ENCODE measurements at places on chromosomes 7 and 10.

- no peak for DNase-seq
Measured at GRCh38 chr7:151809864-151810170, 67.1 kb downstream of the PRKAG2 start.

GRCh38 chr10:100866575-100867098, 46.1 kb upstream of the SLF2 start:
- no peak for DNase-seq

- DNase-seq, result no peak
Measured at GRCh38 chr10:10366836-10367235, 650.8 kb upstream of the CELF2 start.

DNA sequence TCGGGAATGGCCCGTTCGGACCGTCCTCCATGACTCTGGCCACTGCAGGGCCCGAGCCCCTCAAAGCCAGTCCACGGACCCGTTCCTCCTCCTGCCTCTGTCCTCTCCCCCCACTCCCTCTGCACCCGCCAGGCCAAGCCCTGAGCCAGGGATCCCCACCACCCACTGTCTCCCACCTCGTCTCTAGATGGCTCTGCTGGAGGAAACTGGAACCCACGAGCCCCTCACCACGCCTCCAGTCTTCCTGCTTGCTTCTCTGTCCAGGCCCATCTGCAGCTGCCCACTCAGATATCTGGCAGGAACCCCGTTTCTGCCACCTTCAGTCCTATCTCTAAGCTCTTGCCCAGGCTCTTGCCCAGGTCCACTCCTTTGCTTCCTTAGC, 24.3 kb downstream of the GRID2IP start:
- no peak for DNase-seq

GRCh38 chr7:150814328-150815001, 13.9 kb downstream of the TMEM176A start:
- DNase-seq, result no peak

DNA sequence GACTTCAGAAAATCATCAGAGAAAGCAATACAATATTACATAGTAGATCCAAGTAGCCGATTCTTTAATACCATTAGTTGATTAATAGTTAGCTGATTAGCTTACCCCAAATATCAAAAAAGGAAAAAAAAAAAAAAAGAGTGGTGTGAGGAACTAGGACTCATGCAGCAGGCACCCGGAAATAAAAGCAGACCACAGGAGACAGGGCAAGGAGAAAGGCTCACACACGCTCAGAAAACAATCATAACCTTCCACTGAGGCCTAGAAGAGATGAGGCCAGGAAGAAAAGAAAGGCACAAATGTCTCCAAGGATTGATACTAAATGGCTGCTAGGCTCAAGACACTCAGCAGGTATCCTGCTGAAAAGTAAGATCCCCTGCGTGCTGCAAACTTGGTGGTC, 25.9 kb downstream of the TRDMT1 start:
- no peak for DNase-seq

- peak; percentile 57 for DNase-seq
Measured at GRCh38 chr7:44797329-44798258, 1.1 kb downstream of the PPIA start.

GRCh38 chr7:124618871-124619270, 146.7 kb downstream of the GPR37 start:
- no peak for DNase-seq

GRCh38 chr10:29776246-29776645, 141.5 kb upstream of the SVIL start:
- no peak for DNase-seq

- peak; percentile 61 for DNase-seq
Measured at GRCh38 chr7:30134611-30135300, at the start of gene MTURN. Gene MTURN, plus strand, starts transcription at chr7:30134986. Its CDS starts 151 bp downstream, at chr7:30135137.

DNA sequence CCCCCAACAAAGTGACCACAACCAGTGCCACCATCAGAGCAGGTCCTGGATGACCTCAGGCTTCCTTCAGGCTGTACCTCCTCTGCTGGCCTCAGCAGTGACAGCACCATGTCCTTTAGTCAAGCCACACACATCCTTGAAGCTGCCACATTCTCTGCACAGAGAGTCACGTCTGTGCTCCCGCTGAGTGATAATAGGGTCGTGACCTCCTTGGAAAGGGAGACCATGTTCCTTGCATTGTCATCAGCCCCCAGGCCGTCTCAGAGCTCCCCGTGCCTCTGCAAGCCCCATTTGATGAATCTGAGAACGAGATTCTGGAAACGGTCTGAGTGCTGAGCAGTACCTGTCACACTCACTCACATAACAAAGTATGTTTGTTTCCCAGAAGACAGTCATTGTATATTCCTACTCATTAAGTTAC, 106.5 kb upstream of the PRR15 start:
- no peak for DNase-seq

- DNase-seq, result no peak
Measured at GRCh38 chr10:124273141-124273540, 145.6 kb downstream of the OAT start.

DNA sequence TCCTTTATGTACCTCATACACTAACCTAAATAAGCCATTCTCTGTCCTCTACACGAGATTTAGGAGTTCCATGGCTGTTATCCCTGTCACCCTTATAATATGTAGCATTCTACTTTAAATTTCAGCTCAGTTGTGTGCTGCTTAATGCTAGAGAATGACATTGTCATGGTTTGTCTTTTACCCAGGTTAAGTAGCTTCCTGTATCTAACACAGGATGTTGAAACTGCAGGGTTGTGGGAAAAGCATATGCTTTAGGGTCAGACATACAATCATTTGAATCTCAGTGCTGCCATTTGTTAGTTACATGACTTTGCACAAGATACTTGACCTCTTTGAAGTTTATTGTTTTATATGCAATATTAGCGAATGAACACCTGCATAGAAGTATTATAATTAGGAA, 235.1 kb upstream of the CACNA2D1 start:
- no peak for DNase-seq

DNA sequence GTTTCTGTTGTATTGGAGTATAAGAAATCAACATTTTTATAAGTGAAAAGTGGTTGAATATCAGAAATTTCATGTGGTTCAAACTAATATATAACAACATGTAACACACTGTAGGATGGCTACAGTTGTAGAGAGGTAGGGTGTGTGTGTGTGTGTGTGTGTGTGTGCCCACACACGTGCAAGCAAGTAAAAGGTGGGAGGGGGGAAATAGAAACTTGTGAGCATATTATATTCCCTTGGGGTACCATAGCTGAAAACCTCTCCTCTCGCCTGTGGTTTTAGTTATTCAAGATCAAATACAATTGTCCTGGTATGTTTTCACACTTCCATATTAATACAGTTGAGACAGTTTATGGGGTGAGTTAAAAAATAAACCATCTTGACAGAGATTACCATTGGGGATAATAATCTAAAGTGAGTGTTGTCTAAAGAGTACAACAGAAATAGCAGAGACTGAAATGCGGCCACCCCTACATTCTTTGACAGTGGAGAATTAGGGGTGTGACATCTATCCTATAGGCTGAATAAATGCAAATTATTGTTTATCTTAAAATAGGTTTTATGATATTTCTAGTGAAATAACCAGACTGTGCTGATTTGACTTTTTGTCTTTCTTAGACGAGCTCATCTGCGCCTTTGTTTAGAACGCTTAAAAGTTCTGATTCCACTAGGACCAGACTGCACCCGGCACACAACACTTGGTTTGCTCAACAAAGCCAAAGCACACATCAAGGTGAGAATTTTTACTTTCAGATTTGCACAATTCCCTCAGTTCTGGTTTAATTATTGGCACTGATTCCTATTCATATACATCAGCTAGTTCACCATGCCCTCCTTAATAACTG, 25.9 kb downstream of the SMNDC1 start:
- no peak for DNase-seq

GRCh38 chr7:28425496-28425895, 13.2 kb downstream of the CREB5 start:
- no peak for DNase-seq

- DNase-seq, result no peak
Measured at GRCh38 chr7:84820481-84820880, 366.4 kb downstream of the SEMA3D start.

- no peak for DNase-seq
Measured at GRCh38 chr7:78172933-78173591, 374.5 kb downstream of the PHTF2 start.

DNA sequence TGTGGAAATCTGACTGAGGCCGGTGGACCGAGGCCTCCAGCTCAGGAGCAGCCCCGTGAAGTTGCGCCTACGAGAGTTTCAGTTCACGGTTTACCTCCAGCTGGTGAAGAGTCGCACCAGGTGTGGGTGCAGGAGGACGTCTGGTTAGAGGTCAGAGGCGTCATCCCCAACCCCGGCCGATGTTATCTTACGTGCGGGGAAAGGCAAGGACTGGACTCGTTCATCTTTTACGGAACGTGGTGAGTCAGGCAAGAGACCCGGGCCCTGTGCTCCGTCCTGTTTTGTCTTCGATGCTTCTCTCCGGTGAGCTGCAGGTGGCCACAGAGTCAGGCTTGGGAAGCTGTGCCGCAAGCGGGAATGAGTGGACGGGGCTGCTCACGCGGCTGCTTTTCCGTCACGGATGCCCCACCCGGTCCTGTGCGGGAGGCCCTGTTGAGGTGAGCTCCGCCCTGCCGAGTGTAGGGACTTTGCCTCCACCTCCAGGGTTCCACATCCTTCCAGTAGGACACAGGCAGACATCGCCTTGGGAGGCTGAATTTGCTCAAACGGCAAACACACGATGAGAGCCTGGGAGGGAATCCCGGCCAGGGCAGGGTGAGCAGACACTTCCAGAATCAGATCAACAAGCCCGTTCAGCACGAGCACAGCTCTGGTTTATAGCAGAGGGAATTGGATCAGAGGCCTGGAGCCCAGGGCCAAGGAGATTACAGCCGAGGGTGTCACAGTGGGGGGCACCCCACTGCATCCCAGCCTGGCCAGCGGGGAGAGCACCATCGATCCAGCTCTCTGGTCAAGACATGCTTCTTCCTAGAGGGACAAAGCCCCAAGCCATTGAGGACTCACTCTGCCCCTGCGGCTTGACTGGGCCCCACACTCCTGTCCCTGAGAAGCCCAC, 50.1 kb upstream of the INPP5A start:
- DNase-seq, result no peak

DNA sequence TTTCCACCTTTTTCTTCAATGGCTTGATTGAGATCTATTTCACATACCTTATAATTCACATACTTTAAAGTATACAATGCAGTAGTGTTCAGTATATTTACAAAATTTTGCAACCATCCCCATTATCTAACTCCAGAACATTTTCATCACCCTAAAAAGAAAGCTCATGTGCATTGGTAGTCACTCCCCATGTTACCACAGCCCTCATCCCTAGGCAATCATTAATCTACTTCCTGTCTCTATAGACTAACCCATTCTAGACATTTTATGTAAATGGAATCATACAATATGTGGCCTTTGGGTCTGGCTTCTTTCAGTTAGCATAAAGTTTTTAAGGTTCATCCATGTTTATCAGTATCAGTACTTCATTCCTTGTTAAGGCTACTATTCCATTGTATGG, 214.2 kb downstream of the WDR11 start:
- DNase-seq, result no peak

DNA sequence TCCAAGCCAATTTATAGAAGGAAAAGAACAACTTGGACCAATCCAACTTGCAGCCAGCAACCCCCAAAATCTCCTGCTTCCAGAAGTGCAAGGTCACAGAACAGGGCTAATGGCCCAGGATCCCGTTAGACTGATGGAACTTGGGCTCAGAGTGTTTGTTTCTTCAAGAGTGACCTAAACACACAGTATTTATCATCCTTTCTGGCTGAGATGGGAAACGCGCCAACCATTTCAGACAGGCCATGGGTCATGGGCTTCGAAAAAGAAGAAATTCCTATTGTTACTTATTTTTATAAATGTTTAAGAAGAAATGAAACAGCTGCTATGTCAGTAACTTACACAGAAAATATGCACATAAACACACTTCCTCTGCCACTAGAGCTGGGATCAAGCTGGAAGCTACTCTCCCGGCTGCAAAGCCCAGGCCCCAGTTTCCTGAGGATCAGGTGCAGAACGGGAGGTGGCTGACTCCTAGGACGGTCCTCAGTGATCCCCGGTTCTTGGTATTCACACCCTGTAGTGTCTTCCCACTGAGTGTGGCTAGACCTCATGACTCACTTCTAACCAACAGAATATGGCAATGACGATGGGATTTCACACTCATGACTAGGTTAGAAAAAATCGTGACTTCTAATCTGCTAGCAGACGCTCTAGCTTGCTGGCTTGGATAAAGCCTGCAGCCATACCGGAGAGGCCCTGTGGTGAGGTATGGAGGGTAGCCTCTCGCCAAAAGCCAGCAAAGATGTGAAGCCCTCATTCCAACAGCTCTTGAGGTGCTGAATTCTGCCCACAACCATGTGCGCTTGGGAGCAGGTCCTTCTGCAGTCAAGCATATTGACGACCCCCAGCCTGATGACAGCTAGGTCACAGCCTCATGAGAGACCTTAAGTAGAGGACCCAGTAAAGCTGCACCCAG, 60.2 kb downstream of the CHST15 start:
- no peak for DNase-seq

DNA sequence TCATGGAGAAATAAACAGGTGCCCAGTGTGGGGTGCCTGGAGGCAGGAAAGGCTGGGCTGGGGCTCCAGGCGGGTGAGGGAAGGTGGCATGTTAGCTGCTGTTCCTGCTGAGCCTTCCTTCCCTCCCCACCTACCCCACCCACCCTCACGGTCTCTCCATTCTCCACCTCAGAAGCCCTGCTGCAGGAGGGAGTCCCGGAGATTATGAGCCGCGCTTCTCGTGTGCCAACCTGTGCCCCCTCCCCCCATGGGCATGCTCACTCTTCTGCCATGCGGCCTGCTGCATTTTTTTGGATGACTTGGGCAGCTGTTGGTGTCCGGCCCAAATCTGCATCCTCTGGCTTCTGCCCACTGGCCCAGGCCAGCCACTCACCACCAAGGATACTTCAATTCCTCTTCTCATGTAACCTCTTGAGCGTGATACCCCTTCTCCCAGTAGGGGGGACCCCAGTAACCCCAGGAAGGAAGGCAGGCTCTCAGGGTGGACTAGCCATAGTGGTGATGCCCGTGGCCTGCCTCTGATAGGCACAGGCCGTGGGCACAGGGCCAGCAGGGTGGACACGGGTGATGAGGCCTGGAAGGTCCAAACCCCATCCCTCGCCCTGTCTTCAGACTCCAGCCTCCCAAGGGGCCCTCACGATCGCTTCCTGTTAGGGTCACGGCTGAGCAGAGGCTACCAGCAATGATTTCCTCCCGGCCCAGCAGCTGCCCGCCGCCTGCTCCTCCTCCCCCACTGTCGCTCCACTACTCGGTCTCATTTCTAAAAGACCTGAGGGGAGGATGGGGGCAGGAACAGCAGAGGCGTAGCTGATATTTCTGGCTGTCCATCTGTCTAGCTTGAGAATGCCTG, 27.8 kb downstream of the UNC5B start:
- DNase-seq, result no peak

GRCh38 chr7:105975770-105976417, 12.8 kb downstream of the CDHR3 start:
- no peak for DNase-seq

- no peak for DNase-seq
Measured at GRCh38 chr10:107126512-107127065, 37.9 kb downstream of the SORCS1 start.

GRCh38 chr10:88157981-88158465, 294.6 kb downstream of the PTEN start:
- no peak for DNase-seq

DNA sequence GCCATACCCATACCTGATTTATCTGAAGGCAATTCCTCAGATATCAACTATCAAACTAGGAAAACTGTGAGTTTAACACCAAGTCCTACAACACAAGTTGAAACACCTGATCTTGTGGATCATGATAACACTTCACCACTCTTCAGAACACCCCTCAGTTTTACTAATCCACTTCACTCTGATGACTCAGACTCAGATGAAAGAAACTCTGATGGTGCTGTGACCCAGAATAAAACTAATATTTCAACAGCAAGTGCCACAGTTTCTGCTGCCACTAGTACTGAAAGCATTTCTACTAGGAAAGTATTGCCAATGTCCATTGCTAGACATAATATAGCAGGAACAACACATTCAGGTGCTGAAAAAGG, 69.0 kb upstream of the RSBN1L start:
- no peak for DNase-seq
